ENCODE measurements at places on chromosomes 1 and 21.

GRCh38 chr1:43298055-43298454 is 2.7 kb upstream of the TIE1 start:
- no peak for DNase-seq

DNA sequence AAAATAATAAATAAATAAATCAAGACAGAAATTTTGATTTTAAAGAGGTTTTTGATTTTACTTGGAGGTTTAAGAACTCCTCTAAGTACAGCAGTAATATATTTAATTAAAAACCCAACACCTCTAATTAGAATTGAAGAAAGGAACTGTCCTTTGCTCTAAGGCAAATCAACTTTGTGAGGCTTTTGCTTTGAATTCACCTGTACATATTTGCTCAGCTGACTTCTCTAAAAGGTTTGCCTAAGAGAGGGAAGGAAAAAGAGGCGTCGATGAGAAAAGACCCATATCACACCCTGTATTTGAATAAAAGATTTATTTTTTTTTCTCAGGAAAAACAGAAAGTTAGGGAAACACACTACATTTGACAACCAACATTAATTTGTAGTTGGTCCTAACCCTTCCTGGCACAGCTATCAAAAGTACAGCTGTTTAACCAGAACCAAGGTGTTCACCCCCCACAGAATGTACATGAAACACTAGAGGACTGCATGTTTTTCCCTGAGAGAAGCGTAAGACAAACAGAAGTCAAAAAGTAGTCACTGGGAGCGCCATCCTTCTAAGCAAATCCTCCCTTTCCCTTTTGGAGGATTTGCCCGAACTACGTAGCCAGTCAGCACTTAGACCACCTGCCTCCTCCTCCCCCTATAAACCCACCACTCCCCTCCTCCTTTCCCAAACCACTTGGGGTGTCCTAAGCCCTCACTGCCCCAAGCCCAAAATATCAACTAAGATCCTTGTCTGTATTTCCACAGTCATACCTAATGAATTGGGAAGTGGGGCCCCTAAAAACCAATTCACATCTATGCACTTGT is 4.9 kb downstream of the MCL1 start:
- DNase-seq: no peak

DNA sequence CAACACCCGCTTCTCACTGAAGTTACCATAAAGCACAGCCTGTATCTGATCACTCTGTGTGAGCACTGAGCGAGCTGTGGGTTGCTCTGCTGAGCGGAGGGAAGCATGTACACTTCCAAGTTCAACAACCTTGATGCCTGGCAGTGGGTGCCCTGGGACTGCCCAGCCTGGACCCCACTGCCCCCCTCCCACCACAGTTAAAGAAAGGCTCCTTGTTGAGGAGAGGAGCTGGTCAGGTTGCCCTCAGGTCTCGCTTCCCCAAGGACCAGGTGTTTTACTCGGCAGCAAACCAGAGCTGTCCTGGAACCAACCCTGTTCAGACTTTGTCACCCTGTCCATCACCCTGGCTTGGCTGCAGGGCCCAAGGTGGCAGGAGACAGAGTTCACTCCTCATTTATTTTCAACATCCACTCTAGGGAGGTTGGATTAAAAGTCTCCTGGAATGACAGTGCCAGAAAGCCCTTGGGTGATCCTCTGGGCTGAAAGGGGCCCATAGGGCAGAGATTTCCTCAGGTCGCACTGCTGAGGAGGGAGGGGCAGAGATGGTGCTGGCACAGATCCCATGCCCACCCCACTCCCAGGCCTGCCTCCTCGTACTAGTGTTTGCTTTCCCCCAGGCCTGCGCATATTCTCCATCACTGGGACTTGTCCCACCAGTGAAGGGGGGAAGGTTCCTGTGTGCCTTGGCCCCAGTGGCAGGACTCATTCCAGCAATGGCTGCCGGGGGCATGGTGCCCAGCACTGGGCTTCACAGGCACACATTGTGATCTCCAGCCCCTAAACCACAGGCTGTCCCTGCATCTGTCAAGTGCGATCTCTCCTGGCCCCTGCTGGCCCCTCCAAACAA is 101.7 kb downstream of the TRABD2B start:
- no peak for DNase-seq

DNA sequence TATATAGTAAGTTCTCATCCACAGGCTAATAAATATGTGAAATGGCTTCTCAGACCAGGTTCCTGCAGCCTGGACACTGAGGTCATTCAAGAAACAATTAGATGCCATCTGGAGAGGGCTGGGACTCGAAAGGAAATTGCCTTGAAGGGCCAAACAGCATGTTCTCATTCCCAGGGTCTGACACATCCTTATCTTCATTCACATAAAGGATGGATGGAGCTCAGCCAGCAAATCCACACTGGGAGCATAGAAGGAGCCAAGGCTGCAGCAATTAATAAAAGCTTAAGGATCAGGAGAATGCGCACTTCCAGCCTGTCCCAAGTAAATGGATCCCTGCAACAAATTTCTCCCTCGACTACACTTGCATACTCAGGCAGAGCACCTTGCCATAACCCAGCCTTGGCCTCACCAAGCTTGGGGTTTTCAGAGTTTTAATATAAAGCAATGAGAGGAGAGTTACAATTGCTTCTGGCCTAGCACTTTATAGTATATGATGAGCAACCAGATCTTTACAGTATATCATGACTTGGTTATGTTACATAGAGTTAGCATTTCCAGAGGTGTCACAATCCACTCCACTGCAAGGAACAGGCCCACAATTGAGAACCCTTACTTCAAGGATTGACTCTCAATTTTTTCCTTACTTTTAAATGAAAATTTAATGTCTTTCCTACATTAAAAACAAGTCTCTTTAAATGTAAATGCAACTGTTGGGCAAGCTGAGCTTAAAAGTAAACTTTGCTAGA is 55.9 kb downstream of the BCAR3 start:
- DNase-seq: no peak

- no peak for DNase-seq
Observed at GRCh38 chr1:9404117-9404914, 111.6 kb downstream of the SPSB1 start.

- peak; percentile 33 for DNase-seq
Observed at GRCh38 chr1:11062965-11063401, 3.2 kb upstream of the SRM start.

- DNase-seq: no peak
Observed at GRCh38 chr1:11289064-11289463, 16.1 kb downstream of the UBIAD1 start.

All from T-helper 2 cell (primary cell).